ENCODE measurements at places on chromosomes 2 and 18.
A peak's percentile ranks its signal among the peaks of the same experiment; 100 is the strongest.

- DNase-seq, result peak; percentile 8
Observed at GRCh38 chr18:477565-477964, 22.9 kb downstream of the COLEC12 start.

- DNase-seq, result peak; percentile 17
Observed at GRCh38 chr2:98664323-98664722, 55.9 kb downstream of the UNC50 start.

DNA sequence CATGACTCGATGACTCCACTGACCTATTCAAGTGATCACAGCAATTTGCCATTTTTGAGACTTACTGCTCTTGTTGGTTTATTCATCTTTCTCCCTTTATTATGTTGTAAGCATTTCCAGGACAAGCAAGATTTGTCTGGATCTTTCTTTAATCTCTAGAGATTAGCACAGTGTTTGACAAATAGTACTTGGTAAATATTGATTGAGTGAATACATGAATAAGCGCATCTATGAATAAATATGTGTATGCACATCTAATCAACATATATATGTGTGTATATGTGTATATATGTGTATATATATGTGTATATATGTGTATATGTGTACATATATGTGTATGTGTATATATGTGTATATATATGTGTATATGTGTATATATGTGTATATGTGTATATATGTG, 7.3 kb downstream of the TMX3 start:
- no peak for DNase-seq

DNA sequence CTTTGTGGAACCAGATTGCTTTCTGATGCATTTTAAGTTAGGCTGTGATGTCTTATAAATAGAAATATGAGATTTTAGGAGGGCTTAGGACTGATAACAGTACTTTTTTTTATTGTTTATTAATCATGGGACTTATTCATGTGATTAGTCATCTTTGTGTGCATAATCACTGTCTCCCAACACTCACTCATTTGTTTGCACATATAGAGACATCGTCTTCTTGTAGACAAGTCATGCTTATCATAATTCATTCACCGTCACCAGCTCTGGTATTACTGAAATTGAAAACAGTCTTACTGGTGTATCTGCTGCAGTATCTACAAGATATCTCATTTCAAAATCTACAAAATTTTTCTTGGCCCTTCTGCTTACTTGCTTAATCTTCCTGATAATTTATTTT, 45.8 kb downstream of the WDR7 start:
- no peak for DNase-seq

GRCh38 chr2:3806168-3806567, 102.8 kb downstream of the DCDC2C start:
- no peak for DNase-seq

DNA sequence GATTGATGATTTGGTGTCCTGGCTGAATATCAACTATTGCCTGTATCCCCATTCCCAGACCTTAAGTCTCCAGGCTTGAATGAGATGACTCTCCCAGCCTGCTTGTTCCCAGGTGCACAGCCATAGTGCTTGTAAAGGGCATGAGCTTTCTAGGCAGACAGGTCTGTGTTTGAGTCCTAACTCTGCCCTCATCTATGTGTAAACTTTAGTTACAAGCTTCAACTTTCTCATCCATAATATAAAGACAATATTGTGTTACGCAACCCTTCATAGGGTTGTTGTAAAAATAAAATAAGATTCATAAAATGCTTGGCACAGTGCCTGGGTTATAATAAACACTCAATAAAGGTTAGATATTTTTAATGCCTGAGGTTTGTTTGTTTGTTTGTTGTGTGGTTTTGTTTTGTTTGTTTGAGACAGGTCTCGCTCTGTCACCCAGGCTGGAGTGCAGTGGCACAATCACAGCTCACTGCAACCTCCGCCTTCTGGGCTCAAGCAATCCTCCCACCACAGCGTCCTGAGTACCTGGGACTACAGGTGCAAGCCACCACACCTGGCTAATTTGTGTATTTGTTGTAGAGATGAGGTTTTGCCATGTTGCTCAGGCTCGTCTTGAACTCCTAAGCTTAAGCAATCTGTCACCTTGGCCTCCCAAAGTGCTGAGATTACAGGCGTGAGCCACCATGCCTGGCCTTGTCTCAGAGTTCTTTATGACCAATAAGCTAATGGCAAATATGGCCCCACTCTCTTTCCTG, 89.4 kb upstream of the MAPRE2 start:
- no peak for DNase-seq

GRCh38 chr2:102251042-102251848, 60.1 kb upstream of the IL1RL1 start:
- peak; percentile 56 for DNase-seq

DNA sequence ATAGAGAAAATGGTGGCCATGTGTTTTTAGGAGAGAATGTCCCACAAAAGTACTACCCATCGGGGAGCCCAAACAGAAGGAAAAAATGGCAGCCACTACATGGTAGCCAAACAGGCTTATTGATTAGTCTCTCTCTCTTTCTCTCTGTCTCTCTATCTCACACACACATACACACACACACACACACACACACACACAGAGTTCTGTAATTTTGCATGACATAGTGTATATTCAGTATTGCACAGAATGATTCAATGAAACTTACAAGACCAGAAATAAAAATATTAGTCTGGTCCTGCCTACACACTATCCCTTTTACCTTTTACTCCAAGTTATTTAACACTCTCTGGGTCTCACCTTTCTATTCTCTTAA, 124.8 kb upstream of the SLC39A10 start:
- DNase-seq, result no peak

DNA sequence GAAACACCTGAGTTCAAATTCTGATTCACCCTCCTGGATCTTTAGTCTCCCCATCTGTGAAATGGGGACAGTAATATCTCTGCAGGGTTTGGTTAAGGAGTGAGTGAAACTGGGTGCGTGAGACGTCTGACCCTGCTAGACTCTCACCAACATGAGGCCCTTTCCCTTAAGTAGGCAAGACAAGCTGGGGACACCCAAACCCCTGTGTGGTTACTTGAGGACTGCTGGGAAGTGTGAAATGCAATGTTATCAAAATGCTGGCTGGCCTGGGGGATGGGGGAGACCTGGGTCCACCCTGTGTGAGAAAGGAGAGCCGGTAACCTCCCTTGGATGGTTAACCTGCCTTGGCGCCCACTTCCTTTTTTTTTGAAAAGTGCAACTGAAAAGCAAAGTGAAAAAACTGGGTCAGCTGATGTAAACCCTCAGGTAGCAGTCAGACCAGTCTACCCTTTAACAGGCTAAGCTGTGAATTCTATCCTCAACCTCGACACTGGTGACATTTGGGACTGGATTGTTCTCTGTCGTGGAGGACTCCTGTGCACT, 82.3 kb downstream of the INPP5D start:
- DNase-seq, result no peak

DNA sequence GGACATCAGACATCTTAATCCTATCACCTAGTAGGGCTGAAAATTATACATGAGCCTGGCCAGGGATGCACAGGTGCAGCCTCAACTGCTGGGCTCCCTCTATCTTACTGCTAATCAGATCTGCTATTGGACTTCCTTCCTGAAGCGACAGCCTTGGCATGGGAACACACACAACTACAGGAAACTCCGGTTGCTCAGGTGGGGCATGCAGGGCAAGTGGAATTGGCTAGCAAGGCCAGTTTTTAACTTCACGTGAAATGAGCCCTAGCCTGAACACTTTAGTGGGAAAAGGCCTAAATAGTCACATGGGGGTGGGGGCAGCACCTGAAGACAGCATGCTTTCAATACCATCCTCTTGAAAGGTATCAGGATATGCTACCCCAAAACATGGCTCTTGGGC, 147.9 kb upstream of the NCKAP5 start:
- DNase-seq, result no peak

- no peak for DNase-seq
Observed at GRCh38 chr2:54738281-54738680, 14.8 kb downstream of the EML6 start.

DNA sequence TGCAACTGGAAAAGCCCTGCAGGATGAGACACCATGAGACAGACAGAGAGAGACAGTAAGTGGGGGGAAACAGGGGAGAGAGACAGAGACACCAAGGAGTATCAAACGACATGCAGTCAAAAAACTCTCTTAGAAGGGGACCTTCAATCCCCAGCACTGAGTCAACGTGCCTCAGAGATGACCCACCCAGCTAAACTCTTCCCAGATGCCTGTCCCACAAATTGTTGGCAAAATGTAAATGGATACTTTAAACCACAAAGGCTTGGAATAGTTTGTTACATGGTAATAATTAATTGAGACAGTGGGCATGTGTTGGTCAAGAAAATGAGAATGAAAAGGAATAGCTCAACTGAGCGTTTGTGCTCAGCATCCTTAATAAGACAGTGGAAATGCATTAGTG, 98.3 kb downstream of the GRB14 start:
- no peak for DNase-seq

GRCh38 chr2:126889496-126890135, 9.1 kb upstream of the TEX51 start:
- DNase-seq, result no peak

- no peak for DNase-seq
Observed at GRCh38 chr18:2169656-2170055, 401.6 kb downstream of the METTL4 start.

GRCh38 chr2:3958969-3959368, 255.6 kb downstream of the DCDC2C start:
- DNase-seq, result no peak

DNA sequence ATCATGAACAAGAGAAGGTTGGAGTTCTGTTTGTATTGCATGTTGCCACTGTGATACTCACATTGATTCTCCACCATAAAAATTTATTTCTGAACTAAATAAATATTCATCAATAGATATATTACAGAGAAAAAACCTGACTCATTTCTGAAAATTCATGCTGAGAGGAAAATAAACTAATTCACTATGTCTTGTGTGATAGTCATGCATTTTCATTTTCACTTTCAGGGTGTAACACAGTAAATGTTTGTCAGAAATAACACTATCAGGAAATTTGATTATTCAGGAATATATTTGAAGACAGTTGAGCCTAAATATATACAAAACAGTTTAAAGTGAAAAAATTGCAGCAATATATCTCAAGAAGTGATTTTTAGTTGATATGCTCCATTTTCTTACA, 335.2 kb downstream of the KCNJ3 start:
- DNase-seq, result no peak

DNA sequence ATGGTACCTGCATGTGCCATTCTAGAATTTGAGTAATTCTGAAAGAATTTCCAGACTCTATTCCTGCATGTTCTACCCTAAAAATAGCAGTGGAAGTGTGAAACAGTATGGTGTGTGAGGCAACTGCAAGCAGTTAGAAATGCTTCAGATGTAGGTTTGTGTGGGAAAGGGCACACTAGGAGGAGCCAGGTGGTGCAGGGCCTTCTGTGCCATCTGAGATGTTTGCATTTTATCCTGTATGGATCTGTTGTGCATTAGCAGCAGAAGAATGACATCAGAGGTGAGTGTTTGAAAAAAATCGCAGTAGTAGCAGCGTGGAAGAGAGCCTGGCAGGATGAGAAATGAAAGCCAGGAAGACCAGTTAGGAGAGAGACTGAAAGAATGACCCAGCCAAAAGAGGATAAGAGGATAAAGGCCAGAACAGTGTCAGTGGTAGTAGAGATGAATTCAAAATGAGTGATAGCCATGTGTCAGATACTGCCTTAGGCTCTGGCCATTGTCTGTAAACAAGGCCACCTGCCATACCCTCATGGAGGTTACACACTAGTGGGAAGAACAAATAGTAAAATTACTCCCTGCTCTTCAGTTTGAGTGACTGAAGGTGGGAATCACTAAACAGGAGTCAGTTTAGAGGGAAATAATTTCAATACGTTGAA, 142.2 kb downstream of the PKP4 start:
- DNase-seq, result no peak

DNA sequence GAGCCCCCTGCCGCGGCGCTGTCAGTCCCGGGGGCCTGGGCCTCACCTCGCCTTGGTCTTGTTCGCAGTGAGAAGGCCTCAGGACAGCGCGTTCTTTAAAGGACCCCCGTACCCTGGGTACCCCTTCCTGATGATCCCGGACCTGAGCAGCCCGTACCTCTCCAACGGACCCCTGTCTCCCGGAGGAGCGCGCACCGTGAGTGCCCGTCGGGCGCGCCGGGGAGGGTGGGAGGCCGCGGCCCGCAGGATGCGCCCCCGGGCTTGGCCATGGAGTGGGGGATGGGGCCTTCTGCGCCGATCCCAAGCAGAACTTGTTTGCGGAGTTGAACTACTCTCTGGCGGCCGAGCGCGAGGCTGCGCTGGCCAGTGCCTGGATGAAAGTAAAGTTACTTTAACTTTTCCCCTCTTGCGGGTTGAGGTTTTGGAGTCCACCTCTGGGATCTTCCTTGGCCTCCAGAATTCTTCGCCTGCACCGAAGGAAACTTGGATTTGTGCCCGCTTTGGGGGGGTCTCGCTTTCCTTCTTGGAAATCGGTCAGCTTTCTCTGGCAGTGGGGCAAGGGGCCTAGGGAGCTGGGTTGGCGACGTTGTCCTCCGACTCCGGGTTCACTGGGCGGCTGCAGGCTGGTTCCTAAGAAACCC, 1.2 kb downstream of the TCF7L1 start:
- DNase-seq, result no peak

- DNase-seq, result no peak
Observed at GRCh38 chr2:73762571-73762970, 17.3 kb downstream of the DUSP11 start.

DNA sequence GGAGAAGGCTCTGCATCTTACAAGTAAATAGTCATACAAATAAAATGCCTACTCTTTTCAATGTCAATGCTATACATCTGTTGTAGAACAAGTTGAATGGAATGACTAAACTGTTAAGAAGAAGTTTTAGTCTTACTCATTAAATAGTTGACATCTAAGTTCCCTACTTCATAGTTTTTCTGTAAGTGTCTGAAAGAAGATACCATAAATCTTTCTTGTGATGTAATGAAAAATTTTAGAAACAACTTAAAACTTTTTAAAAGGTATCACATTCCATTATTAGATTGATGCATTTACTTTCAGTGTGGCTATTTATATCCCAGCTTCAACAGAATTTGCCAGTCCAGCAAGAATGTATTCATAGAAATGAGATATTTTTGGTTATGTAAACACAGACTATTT, 185.2 kb upstream of the EPC2 start:
- DNase-seq, result no peak

DNA sequence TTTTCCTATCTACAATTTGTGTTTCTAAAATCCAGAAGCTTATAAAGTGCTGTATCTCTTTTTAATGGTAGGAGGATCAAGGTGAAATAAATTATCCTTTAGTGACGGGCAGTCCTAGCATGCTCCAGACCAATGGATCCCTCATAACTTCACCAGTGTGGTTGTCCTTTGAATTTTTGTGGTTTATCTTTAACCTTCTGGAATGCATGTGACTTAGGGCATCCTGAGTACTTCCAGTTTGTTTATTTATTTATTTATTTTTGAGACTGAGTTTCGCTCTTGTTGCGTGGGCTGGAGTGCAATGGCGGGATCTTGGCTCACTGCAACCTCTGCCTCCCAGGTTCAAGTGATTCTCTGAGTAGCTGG, 40.4 kb downstream of the NUP35 start:
- DNase-seq, result no peak

DNA sequence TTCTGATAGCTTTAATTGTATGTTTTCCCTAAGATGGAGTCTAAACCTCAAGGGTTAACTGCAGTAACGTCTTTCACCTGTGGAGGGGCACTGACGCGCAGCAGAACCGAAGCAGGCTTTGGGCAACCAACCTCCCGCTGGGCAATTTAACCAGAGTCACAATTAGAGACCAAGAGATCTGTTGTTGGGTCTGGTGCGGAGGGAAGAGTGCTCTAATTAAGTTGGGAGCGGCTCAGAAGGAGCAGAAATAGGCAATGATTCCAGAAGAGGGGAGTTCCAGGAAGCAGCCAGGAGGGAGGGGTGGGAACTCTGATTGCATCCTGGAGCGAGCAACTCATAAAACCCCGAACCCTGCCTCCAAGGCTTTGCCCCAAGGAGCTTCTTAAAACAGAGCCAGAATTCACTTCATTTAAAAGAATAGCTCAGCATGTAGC, 245.8 kb downstream of the PAX3 start:
- no peak for DNase-seq
